ENCODE measurements at places on chromosomes 3 and 15.

GRCh38 chr15:64004587-64004986 lies 41.7 kb downstream of the DAPK2 start:
- DNase-seq, result no peak

DNA sequence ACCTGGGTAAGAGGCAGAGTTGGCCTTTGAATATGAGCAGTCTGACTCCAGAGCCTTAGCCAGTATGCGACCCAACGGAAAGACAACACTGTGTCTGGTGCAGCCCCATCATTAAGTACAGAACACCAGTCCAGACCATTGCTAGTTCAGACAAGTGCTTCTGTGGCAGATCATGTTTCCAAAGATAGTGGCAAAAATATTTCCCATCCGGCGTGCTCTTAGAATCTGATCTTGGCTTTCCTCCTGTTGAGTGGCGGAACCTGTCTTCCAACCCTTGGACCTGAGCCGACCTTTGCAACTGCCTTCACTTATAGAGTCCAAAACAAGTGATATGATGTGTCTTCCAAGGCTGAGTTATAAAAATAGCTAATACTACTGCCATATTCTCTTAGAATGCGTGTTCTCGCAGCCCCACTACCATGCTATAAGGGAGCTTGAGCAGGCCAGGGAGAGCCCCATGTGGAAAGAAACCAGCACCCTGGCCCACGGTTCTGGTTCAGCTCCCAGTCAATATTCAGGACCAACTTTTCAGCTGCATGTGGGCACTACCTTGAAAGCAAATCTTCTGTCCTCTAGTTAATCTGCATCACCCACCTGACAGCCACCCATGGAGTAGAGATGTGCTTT lies 322.4 kb upstream of the SLCO3A1 start:
- no peak for DNase-seq

- no peak for DNase-seq
Observed at GRCh38 chr15:87829332-87830050, 427.0 kb downstream of the NTRK3 start.

DNA sequence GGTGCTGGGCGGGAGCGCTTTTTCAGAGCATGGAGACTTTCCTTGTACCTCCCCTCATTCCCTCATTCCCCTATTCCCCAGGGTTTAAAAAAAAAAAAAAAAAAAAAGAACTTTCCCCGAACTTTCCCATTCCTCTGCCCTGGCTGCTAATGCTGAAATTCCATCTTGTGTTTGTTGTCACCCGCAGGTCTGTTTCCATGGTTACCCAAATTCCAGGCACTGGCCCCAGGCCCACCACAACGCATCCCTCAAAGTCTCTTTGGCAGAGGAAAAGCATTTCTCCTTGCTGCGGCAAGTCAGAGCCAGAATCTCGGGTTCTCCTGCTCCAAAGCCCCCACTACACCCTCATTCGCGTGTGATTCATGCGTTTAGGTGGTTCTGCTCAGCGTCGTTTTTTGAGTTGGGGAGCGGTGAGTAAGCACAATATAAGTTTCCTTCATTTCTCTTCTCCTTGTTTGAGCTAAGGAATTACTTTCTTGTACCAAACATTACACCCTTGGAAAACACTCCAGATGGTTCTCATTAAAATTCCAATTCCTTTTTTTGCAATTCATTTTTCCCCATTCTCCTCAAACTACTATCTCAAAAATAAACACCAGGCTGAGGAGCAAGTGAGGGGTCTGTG lies 21.6 kb downstream of the ANAPC13 start:
- DNase-seq, result no peak

DNA sequence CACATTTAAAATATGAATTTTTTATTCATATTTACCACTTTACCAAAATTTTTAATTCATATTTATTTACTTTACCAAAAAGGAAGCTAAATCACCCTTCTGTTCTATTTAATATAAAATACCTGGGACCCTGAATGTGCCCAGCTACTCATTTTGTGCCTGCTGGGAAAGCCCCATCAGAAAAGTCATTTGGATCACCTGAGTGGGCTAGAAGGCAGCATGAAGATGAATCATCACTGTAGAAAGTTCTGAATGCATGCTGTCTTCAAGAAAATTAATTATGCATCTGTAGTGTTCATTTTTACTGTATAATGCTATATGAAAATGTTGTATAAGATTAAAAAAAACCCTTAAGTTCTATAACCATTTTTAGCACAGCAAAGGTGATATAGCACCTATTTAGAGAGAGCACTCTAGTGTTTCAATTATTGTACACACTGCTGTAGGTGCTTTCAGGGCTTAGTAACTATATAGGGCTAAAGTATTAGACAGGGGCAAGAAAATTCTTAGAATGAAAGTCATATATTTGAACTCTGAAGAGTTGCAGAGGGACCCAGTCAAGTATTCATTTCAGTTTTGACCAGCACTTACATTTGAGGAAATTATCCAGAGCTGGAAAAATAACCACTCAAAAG lies 175.1 kb downstream of the NFKBIZ start:
- DNase-seq, result no peak

GRCh38 chr3:77660718-77661117 lies 620.8 kb downstream of the ROBO2 start:
- no peak for DNase-seq

DNA sequence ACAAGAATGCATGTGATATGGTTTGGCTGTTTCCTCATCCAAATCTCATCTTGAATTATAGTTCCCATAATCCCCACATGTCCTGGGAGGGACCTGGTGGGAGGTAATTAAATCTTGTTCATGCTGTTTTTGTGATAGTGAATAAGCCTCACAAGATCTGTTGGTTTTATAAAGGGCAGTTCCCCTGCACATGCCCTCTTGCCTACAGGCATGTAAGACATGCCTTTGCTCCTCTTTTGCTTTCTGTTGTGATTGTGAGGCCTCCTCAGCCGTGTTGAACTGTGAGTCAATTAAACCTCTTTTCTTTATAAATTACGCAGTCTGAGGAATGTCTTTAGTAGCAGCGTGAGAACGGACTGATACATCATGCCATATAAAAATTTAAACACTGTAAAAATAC lies 1537.0 kb downstream of the OTOL1 start:
- no peak for DNase-seq

- DNase-seq, result no peak
Observed at GRCh38 chr3:56059731-56060130, 408.5 kb downstream of the ERC2 start.

DNA sequence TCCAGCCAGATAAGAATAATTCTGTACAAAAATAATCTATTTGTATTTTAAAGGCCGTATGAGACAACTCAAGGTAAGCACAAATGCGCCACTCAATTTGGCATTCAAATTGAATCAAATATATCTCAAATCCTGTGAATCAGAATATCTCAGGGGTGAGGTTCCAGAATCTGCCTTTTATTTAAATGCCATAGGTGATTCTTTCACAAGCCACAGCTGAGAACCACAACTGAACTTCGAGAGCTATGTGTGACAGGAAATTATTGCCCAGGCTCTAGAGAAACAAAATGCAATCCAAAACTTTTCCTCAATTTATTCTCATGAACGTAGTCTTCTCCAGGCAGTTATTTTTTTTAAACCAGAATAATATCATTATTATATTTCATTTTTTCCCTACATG lies 11.9 kb downstream of the ATP8B4 start:
- no peak for DNase-seq

DNA sequence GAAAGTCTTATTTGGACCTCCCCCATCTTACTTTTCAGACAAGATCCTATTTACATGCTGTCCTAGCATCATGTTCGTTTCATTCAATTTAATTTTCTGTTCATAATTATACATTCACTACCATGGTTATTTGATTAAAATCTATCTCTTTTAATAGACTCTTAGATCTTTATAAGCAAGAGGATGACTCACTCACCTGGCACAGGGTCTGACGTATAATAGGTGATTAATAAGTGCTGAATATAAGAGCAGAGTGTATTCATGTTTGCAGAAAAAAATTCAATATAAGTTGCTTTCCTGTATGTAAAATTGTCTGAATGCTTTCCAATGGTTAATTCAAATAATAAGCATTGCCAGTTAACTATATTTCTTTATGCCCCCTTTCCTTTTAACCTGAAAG lies 165.5 kb upstream of the CBLB start:
- no peak for DNase-seq

DNA sequence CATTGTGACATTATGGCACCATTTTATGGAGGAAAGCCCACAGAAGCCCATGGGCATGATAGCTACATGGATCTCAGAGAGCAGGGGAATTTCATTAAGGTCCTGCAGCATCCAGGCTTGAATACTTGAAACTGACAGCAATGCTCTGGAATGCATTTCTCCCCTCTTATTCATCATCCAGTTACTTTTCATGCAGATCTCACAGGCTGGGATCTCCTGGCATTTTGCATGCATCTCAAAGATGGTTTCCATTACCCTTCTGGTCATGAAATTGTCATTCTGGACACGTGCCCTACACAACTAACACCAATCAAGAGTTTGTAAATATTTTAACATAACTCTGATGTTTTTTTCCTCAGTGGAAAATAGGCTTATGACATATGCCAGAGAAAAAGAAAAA lies 32.4 kb downstream of the VGLL3 start:
- no peak for DNase-seq

GRCh38 chr3:29686889-29687592 lies 406.2 kb downstream of the RBMS3 start:
- no peak for DNase-seq
